ENCODE measurements at places on chromosomes 12 and 14. TPM values are rescaled to one million over a fixed set of nuclear protein-coding genes. Genes with fewer than 3 reads are reported as not detected.

Gene AJUBA
- total RNA-seq, result 13.1 TPM

Gene ABCD2
- total RNA-seq, result 9.4 TPM

Gene CLEC4C
- not detected for total RNA-seq

Gene SLC38A4
- 2.8 TPM for total RNA-seq

Gene RPGRIP1
- total RNA-seq, result 0.60 TPM

DNA sequence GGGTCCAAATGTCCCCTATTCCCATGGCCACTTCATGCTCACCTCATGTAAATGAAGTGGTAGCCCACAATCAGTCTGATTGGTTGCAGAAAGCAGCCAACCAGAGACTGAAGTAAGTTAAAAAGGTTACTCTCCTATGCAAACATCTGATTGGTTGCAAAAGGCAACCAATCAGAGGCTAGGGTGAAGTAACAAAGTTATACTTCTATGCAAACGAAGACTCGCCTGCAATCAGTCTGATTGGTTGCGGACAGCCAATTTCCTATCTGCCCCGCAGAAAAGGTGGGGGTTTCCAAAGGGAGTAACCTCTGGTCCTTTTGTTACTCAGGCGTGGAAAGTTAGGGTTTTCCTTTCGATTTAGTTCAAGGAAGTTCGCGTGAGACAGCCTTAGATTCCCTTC is 208.1 kb upstream of the NEDD1 start:
- no peak for DNase-seq

- DNase-seq, result no peak
Measured at GRCh38 chr12:65517656-65518210, 239.2 kb downstream of the MSRB3 start.

DNA sequence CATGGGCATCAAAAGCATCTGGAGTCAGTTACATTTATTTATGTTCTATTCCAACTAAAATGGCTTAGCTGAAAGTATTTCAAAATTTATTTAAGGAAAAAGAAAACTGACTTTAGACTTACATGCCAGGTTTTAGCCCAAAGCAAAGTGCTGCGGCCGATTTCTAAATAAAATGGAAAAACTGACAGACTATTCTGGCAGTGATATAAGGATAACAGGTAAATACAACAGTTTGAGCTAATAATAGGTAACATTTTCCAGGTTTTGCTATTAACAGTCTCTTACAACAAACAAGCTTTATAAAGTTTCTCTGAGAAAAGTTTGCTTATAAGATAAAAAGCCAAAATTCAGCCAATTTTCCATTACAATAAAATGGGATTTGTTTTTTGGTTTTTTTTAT is 937.2 kb upstream of the FLRT2 start:
- no peak for DNase-seq

GRCh38 chr14:92610849-92611271 is 97.3 kb downstream of the RIN3 start:
- no peak for DNase-seq

- DNase-seq, result no peak
Measured at GRCh38 chr12:104735801-104736200, 222.3 kb downstream of the SLC41A2 start.
